ENCODE measurements at places on chromosomes 5 and 9. TPM values are rescaled to one million over a fixed set of nuclear protein-coding genes. Genes with fewer than 3 reads are reported as not detected.

C1QTNF2 gene
- total RNA-seq: not detected

SPINK4 gene
- 29.5 TPM for total RNA-seq

ELAVL2 gene
- total RNA-seq: not detected

ZNF300 gene
- total RNA-seq: 8.7 TPM

C5orf58 gene
- total RNA-seq: not detected

GRCh38 chr5:130277522-130277921 lies 373.3 kb downstream of the CHSY3 start:
- no peaks in the 10 kb centered on the region for H3K4me1 ChIP-seq
- no peaks in the 10 kb centered on the region for H3K27me3 ChIP-seq
- no peak overlapping the region for H3K4me3 ChIP-seq
- DNase-seq: no peak

GRCh38 chr5:165309446-165309845 lies 1804.0 kb downstream of the MAT2B start:
- H3K27me3 ChIP-seq: no peaks in the 10 kb centered on the region
- no peaks in the 10 kb centered on the region for H3K36me3 ChIP-seq
- H3K27ac ChIP-seq: no peak overlapping the region
- no peak overlapping the region for H3K4me3 ChIP-seq
- no peak for DNase-seq
